GM04504 (cell line): ENCODE measurements at places on chromosomes 3 and 15.
A peak's percentile ranks its signal among the peaks of the same experiment; 100 is the strongest.

- DNase-seq = no peak
Measured at GRCh38 chr15:97517737-97518136, 442.8 kb upstream of the ARRDC4 start.

- DNase-seq = no peak
Measured at GRCh38 chr3:30356866-30357753, 249.3 kb upstream of the TGFBR2 start.

- peak; percentile 65 for DNase-seq
Measured at GRCh38 chr3:177673112-177673914, 476.0 kb upstream of the TBL1XR1 start.

DNA sequence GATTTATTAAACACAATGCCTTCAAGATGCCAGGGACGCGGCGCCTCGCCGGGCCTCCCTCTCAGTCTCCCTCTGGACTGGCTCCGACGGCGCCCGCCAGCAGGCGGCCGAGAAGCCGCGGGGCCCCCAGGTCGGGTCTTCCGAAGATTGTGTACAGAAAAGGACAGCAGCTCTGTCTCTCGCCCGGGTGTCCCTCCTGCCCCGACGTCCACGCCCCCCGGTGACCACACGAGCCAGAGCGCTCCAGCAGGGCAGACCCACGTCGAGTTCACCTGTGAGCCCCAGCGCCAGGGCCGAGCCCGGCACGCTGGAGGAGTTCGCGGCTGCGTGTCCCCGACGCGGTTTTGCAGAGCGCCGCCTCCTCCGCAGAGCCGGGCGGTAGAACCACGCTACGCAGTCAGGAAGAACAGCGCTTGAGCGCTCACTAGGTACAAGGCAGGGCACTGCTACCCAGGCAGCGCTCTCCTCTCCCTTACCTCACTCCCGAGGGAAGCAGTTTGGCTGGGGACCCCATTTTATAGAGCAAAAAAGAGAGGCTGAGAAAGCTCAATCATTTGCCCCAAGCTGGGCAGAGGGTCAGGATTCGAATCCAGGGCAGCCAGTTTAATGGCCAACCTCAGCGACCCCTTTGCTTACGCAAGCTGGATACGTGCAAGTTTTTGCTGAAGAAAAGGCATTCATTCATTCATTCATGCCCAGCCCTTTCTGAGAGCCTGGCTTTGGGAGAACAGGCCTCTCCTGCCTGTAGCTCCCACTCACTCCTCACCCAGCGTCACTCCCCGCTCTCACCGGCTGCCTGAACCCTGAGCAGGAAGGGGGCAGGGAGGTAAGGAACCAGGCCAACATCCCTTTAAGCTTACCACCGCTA lies 3.0 kb upstream of the TLE3 start:
- DNase-seq = no peak

DNA sequence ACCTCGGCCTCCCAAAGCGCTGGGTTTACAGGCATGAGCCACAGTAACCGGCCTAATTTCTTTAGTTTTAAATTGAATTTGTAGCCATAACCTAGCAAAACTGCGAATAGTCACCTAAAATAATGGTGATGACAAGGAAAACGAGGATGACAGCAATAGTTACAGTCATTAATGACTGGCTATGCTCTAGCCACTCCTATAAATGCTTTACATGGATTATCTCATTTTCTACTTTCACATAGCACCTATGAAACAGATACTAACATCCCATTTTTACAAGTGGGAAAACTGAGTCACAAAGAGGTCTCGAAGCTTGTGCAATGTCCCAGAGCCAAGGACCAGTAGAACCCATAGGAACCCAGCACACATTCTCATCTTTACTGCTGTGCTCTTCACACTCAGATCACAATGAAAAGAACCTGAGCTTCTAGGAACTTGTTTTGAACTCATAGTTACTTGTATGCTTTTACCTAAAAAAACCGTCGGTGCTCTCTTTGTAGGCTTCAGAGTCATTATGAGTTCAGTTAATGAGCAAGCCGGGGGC lies 39.4 kb downstream of the FBXL22 start:
- DNase-seq = no peak

DNA sequence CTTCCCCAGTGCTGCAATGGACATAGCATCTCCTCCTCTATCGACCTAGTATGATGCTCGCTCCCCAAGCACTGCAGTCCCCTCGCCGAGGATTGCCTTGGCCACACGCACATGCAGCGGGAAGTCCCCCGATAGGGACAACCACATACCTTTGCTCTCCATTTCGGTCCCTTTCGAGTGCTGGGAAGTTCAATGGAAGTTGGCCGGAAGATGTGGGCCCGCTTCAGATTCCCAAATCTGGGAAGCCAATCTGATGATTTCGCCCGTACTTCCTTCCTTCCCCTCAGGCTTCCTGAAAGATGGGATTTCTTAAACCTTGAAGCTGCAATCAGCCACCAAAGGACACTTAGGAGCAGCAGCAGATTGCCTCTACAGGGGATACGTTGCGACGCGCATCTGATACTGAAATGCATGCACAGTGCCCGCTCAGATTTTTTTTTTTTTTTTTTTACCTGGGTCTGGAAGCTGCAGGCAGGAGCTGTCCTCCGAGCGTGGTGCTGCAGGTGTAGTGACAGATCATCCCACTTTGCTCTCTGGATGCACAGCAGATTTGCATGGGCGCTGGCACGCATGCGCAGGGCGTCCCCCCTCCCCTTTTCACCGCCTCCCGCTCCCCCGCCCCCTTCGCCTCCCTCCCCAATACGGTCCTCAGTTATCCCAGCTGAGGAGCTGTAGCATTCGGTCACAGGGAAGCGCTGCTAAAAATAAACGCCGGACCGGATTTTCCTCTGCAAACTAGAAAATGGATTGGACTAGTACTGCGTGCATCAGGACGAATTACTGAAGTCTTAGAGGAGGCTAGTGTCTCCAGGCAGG lies at the start of gene FGF12:
Gene FGF12 (minus strand): TSS at position 510 of the 816 bp plus-strand sequence.
- peak; percentile 1 for DNase-seq

DNA sequence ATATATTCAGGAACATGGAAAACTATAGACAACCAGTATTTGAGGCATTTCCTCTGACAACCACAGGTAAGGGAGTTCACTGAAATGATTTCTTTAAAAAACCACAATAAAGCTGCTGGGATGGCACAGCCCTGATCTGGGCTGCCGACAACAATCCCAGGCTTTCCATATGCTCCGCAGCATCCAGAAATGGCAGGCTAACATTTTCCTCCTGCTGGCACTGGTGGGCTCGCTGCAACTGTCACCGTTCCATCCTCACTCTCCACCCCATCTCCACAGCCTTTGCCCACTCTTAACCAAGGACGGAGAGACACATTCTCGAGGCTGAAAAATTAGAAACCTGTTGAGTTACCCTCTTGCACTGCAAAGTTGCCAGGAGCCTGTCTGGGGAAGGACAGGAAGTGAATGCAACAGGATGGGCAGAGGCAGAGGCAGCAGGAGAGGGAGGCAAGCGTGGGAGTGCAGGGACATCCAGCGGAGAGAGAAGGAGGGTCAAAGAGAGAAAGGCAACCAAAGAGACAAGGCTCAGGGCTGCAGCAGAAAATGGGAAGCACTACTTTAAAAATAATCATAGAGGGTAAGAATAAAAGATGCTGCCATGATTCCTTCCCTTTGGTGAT lies 79.0 kb upstream of the ARRDC4 start:
- DNase-seq = no peak

- peak; percentile 32 for DNase-seq
Measured at GRCh38 chr15:77021803-77022381, 27.0 kb downstream of the PSTPIP1 start.

DNA sequence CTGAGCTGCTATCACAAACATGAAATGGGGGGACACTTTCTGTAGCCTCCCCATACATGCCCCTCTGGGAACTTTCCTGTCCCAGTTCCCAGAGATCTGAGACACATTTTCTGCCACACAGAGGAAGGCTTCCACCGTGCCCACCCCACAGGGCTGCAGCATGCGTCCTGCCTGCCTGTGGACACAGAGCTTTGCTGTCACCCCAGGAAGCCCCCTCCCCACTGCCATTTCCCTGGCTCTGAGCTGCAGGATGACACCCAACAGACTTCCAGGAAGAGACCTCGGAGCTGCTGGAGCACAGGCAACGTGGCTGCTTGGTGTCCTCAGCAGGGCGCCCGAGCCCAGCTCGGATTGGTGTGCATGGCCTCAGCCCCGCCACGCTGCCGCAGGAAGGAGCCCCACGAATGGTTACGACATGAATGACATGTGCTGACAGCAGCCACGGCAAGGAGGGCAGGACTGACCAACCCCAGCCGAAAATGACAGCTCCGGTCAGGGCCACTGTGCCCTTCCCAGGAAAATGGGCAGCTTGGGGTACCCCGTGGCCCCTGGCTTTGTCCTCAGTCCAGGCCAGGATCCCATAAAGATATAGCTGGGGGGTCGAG lies 81.3 kb downstream of the VGLL4 start:
- no peak for DNase-seq

- DNase-seq = peak; percentile 98
Measured at GRCh38 chr3:11600501-11601282, 43.0 kb downstream of the VGLL4 start.

GRCh38 chr15:97995881-97996603 lies 35.5 kb downstream of the ARRDC4 start:
- DNase-seq = no peak

DNA sequence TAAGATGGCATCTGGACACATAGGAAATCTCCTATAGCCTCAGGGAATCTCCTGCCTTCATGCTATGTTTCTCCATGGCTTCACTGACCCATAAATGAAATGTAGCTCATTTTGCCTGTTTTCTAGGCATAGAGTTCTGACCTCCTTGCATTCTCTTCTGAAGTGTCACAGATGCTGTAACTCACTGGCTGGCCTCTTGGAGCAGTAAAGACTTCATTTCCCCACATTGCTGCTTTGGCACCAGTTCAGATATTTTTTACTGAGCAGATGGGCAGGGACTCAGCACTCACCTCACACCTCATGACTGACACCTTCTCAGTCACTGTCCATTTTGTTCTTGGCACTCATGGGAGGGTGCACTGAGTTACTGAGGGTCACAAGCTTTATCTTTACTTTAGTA lies 286.7 kb upstream of the TGFBR2 start:
- DNase-seq = peak; percentile 31

- peak; percentile 19 for DNase-seq
Measured at GRCh38 chr3:171460725-171461524, 720 bp upstream of the TNIK start.

DNA sequence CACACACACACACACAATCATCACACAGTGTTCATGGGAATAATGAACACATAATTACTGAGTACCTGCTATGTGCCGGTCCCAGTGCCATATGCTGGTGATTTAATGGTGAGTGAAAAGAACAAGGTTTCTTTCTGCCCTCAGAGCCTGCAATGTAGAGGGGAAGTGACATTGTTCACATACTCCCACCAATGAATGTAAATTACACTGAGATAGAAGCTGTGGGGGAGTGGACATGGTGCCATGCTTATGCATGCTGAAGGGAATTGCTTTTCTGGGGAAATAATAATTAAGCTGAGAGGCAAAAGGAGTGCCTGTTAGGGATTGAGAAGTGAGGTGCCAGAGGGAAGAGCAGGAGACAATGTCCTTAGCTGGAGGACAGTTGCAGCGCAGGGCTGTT lies 175.1 kb downstream of the MFSD1 start:
- DNase-seq = no peak

DNA sequence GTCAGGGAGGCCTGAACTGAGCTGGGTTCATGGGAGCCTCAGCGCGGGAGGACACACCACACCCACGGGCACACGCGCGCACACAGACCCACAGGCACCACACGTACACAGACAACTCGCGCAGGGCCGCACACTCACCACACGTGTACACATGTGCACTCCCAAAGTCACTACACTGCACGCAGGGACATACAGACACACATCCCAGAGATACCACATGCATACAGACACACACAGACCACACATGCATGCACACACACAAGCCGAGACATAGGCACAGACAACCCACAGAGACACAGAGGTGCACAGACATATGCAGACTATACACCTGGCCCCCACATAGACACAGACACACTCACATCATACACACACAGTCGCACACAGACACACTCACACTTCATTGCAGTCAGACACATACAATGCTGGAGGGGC lies 1.1 kb upstream of the MGLL start:
- DNase-seq = no peak

DNA sequence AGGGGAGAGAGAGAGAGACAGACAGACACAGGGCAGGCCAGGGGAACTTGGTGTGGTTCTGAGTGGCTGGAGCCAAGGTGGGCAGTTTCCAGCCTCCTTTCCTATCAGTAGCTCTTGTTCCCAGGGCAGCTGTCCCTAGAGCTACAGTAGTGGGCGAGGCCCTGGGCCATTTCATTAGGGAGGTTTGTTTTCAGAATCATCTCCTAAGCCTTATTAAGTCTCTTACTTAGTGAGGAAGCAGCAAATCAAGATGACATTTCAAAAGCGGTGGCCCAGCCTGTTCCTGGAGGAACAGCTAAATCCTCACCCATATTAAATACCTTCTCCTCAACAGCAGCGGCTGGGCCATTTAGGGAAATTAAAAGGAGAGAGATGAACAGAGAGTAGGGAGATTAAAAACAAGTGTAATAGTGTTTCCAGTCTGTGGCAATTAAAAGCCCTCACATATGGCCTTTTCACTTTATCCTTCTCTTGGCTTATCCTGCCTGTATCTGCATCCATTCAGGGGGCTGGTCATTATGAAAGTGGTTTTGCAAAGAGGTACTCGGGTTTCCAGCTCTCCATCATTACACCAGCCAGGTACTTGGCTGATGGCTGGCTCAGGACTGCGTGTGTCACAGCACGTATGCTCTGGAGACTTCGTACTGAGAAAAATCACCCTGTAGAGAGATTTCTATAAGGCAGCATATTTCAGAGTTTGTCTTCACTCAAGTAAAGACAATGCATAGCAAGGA lies 91.9 kb upstream of the PRR23C start:
- no peak for DNase-seq

DNA sequence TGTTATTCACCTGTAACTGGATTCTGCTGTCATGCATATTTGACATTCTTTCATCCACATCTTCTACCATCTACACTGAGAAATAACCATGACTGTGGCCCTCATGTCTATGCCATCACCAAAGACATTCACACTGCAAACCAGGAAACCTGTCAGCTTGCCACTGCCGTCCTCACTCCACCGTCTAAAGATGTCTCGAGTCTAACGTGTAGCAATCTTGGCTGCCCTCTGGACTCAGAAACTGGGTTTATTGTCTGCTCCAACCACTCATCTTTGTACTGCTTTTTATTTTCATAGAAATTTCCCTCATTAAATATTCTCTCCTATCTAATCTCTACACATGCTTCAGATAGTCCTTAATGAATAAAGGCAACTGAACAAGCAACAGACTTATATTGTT lies 57.1 kb downstream of the CRYGS start:
- no peak for DNase-seq

DNA sequence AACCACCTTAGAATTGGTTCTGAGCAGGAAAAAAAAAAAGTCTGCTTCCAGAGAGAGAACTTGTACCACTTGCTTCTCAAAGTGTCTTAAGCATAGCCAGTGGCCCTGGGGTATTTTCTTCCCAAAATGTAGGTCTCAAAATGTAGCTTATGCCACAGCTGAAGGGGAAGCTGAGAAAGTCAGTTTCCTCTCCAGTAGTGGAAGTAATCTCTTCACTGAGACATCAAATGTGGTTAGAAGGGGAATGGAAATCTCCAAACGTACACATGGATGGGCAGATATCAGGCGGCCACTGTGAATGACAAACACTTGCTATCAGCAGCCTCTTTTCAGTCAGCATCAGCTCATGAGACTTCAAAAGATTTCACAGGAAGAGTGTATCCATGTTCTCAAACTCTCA lies 841.2 kb downstream of the TUSC7 start:
- DNase-seq = no peak

- DNase-seq = no peak
Measured at GRCh38 chr3:30631243-30631904, 25.0 kb downstream of the TGFBR2 start.
